ENCODE measurements at places on chromosomes 4 and X. TPM values are rescaled to one million over a fixed set of nuclear protein-coding genes. Genes with fewer than 3 reads are reported as not detected.

The RHOXF2 gene
- total RNA-seq = not detected

The PCDH10 gene
- total RNA-seq = 0.33 TPM

The FMR1NB gene
- total RNA-seq = not detected

The MAGEE2 gene
- not detected for total RNA-seq

The KLHL4 gene
- total RNA-seq = not detected

The MAGEA3 gene
- not detected for total RNA-seq

The XAGE1A gene
- not detected for total RNA-seq

DNA sequence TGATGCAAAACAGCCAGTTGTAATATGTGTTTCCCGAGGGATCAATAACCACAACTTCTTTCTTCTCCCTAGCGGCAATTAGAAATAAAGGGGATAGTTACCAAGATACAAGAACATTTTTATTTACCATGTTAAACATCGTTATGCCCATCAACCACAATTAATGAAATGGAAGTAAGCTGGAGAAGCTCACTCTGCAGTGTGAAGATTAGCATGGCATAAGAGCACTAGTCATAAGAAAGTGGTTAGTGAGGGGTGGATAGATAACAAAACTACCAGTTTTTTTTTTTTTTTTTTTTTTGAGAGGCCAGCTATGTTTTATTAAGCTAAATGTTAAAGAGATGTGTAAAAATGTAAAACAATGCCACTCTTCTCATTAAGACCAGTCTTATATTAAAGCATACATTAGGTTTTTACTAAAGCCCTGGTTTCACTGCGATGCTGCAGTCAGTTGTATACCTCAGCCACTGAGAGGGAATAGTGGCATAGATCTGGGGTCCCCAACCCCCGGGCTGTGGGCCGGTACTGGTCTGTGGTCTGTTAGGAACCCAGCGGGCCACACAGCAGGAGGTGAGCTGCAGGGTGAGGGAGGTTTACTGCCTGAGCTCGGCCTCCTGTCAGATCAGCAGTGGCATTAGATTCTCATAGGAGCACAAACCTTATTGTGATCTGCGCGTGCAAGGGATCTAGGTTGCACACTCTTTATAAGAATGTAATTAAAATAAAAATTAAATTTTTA, 27.9 kb upstream of the NFXL1 start:
- no peak for DNase-seq
- H3K27ac ChIP-seq = no peak overlapping the region
- no peak overlapping the region for H3K4me3 ChIP-seq
- H3K36me3 ChIP-seq = no peaks in the 10 kb centered on the region
- H3K27me3 ChIP-seq = no peaks in the 10 kb centered on the region

GRCh38 chr4:141654098-141654497, 17.7 kb downstream of the IL15 start:
- no peak overlapping the region for H3K27ac ChIP-seq

DNA sequence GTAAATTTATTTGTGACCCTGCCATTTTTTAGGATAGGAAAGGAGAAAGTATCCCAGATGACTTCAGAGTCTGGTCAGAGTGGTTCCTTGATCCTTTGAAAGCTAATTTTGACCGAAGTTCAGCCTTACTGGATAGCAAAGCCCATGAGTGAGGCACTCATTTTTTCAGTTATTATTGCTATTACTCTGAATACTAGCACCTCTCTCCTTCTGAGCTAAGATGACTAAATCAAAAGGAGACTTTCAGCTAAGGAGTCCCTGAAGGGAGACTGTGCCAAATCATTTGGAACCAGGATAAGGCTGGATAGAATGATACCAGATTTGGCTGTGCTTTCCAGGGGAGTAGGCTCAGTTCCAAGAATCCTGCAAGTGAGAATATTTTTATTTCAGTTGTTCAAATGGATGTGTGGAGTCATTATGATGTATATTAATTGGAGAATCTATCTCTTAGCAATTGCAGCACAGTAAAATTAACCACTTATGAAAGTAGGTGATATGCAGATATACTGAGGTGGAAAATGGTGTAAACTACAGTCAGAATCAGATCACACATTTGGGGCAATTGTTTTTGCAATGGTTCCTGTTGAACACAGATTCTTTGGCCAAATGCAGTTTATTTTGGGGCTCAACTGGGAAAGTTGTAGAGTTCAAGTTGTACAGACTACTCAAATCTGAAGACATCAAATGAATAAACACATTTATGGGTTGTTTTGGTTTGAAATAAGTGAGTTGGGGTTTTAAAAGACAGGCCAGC, 1.2 kb downstream of the P2RY10 start:
- H3K27ac ChIP-seq = no peak overlapping the region
- no peak overlapping the region for H3K4me3 ChIP-seq
- H3K4me1 ChIP-seq = no peaks in the 10 kb centered on the region
- no peaks in the 10 kb centered on the region for H3K36me3 ChIP-seq

DNA sequence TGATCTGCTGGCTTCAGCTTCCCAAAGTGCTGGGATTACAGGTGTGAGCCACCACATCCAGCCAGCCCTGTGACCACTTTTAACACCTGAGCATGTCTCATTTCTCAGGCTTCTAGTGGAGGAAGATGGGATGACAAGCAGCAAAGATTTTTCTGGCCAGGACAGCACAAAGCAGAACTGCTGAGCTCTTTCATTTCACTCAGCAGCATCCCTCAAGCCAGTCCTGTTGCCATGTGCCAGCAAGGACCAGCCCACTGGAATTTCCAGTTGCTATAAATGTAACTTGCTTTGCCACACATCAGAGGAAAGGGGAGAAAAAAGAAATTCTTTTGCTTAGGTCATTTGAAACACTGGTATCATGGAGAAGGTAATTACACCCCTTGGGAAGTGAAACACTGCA, 75.9 kb downstream of the SLC9A7 start:
- no peak overlapping the region for H3K27ac ChIP-seq
- no peaks in the 10 kb centered on the region for H3K27me3 ChIP-seq
- H3K36me3 ChIP-seq = no peaks in the 10 kb centered on the region

- H3K27me3 ChIP-seq = no peaks in the 10 kb centered on the region
- peaks cover 10% of the 10 kb centered on the region for H3K36me3 ChIP-seq
- H3K4me3 ChIP-seq = no peak overlapping the region
- DNase-seq = no peak
- H3K4me1 ChIP-seq = no peaks in the 10 kb centered on the region
Measured at GRCh38 chr4:112647785-112648184, 10.8 kb downstream of the LARP7 start.

DNA sequence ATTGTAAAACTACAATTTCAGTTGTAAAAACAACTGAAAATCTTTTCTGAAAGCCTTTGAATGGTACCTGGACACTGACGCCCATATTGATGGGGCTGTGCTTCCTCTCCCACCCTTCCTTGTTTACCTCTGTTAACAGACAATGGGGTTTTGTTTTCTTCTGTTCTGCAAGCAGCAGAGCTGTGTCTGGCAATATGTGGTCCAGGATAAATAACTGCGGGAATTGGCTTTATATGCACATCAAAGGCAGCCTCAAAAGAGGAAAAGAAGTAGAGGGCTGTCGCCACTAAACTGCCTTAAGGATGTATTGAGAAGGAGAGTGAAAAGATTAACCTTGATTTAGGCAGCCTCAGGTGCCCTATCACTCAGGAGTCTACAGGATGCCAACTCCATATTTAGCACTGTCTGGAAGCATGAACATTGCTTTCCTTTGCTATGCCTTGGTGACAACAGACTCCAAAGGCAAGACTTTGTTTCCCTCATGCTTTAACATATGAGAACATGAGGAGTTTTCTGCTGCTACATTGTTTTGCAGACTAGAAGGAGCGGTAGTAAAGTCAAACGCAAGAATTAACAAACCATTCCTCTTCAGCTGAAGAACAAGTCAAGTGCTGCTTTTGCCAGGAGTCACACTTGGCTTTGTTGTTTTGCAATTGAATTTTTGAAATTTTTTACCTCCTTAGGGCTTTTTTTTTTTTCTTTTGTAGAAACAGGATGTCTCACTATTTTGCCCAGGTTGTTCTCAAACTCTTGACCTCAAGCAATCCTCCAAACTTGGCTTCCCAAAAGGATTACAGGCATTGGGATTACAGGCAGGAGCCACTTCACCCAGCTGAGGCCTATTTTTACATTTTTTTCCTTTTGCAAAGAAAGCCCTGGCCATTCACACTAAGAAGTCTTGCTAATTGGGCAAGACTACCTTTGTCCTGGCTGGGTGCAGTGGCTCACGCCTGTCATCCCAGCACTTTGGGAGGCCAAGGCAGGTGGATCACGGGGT, 3.0 kb downstream of the IL21 start:
- DNase-seq = no peak
- H3K4me1 ChIP-seq = no peaks in the 10 kb centered on the region
- no peaks in the 10 kb centered on the region for H3K27me3 ChIP-seq

DNA sequence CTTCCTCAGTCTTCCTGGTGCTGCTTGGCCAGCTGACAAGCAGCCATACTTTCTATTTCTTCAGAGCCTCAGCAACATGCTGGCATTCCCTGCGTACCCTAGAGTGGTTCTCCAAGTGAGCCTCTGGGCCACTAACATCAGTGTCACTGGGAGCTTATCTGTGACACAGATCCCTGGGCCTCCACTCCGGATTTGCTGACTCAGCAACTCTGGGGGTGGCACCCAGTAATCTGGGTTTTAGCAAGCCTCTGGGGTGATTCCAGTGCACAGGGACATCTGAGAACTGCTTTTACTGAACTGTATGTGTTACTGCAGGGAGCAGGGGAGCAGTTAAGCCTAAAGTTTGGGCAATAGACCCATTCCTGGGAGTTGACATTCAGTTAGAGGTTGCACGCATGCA, 28.2 kb upstream of the HMGB3 start:
- DNase-seq = no peak
- no peaks in the 10 kb centered on the region for H3K27me3 ChIP-seq
- H3K4me3 ChIP-seq = no peak overlapping the region
- no peaks in the 10 kb centered on the region for H3K36me3 ChIP-seq

- H3K4me1 ChIP-seq = no peaks in the 10 kb centered on the region
- no peak overlapping the region for H3K4me3 ChIP-seq
- H3K27ac ChIP-seq = no peak overlapping the region
- no peak for DNase-seq
Measured at GRCh38 chr4:74353858-74354257, 11.1 kb upstream of the EREG start.

DNA sequence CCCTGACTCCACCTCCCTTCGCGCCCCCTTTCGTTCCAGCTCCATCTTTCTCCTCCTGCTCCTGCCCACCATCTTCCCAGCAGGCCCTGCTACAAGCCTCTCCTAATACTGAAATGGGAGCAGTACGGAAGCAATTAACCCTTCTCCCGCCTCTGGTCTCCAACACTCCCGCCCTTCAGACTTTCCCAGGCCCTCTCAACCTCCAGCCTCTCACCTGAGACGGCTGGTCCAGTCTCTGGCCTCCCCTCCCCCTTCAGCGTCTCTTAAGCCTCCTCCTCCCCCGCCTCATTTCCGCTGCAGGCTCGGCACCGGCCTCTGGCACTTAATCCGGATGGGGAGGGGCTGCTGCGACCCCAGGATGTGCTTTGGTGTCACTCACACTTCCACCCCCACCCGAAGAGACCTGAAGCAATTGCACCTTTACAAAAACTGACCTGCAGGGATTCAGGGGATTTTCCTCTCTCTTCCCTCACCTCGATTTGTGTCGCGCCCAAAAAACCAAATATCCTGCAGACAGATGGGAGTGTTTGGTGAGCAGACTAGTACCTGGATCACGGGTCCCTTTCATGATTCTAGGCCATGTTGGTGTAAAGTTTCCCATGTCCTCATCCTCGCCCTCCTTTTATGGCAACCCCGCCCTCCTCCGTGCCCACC, 657 bp downstream of the TCEAL8 start:
- H3K27ac ChIP-seq = peak overlapping the region; percentile 59
- peak; percentile 69 for DNase-seq
- peak overlapping the region; percentile 38 for H3K4me3 ChIP-seq
- no peaks in the 10 kb centered on the region for H3K27me3 ChIP-seq
- H3K36me3 ChIP-seq = no peaks in the 10 kb centered on the region

- no peak for DNase-seq
- H3K4me1 ChIP-seq = no peaks in the 10 kb centered on the region
- H3K36me3 ChIP-seq = no peaks in the 10 kb centered on the region
- H3K4me3 ChIP-seq = no peak overlapping the region
- H3K27me3 ChIP-seq = no peaks in the 10 kb centered on the region
Measured at GRCh38 chrX:148537556-148538182, 37.3 kb downstream of the AFF2 start.

DNA sequence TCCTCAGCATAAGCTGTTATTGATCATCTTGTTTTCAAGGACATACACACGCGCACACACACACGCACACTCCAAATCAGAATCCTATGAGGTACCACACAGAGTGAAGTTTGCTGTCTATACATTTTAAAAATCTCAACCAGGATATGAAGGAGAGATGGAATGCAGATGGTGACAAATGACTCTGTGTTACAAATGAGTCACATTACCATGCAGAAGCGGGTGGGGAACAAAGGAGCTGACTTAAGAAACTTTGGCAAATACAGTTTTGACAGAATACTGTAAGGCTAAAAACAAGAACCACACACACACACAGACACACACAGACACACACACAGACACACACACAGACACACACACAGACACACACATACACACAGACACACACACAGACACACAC, 81.7 kb downstream of the RELL1 start:
- H3K4me1 ChIP-seq = peaks cover 24% of the 10 kb centered on the region
- DNase-seq = no peak
- H3K27me3 ChIP-seq = no peaks in the 10 kb centered on the region
- no peak overlapping the region for H3K4me3 ChIP-seq

- H3K36me3 ChIP-seq = no peaks in the 10 kb centered on the region
- peaks cover 26% of the 10 kb centered on the region for H3K4me1 ChIP-seq
- no peak overlapping the region for H3K4me3 ChIP-seq
- DNase-seq = no peak
Measured at GRCh38 chr4:77795326-77795725, 23.8 kb downstream of the CNOT6L start.

DNA sequence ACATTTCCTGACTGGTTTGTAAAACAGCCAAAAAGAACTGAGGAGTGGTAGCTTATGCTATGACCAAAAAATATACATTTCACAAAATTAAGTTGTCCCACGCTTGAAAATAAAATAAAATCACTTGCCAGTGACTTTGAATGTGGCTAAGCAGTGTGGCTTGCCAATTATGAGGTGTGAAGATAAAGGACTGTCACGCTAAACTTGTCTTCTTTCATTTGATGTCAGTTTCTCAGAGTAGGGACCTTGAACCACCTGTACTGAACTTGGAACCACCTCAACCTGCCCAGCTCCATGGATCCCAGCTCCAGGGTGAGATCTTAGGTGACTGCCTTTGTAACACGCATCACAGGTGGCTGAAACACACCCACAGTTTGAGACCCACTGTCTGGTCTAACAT, 113.7 kb upstream of the TBL1X start:
- no peak overlapping the region for H3K4me3 ChIP-seq
- H3K27ac ChIP-seq = no peak overlapping the region
- H3K4me1 ChIP-seq = no peaks in the 10 kb centered on the region
- no peaks in the 10 kb centered on the region for H3K36me3 ChIP-seq

- no peak overlapping the region for H3K27ac ChIP-seq
- no peaks in the 10 kb centered on the region for H3K27me3 ChIP-seq
- no peak for DNase-seq
- no peak overlapping the region for H3K4me3 ChIP-seq
Measured at GRCh38 chr4:142121448-142122350, 485.3 kb downstream of the IL15 start.
